ENCODE measurements at places on chromosomes 12 and 14.

GRCh38 chr14:79822034-79822433 lies 389.3 kb downstream of the DIO2 start:
- no peak for DNase-seq

- no peak for DNase-seq
These were observed 13.0 kb upstream of the NELL2 start for GRCh38 chr12:44889162-44889561.

DNA sequence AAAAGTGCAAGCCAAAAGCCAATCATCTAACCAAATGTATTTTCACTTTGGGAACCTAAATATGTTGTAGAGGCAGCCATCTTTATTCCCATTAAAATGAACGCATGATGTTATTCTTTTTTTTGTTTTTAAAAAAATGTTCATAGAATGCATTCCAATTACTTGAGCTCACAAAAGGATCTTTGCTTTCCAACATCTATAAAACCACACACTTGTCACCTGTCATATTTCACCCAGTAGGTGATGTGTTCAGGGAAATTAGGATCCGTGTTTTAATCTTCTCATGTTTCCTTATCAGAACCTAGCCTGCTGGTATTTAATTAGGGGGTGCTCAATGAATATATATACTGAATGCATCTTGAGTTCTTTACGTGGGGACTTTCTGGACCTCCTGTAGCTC lies 13.6 kb downstream of the TTC8 start:
- no peak for DNase-seq

DNA sequence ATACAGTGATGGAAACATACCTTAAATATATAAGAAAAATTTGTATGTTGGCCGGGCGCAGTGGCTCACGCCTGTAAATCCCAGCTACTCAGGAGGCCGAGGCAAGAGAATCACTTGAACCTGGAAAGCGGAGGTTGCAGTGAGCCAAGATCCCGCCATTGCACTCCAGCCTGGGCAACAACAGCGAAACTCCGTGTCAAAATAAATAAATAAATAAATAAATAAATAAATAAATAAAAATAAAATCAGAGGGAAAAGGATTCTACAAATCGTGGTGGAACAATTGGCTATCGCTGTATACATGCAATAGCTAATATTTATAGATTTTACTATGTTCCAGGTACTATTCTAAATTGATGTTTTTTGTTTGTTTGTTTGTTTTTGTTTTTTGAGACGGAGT lies 1.7 kb upstream of the ATF7 start:
- no peak for DNase-seq

DNA sequence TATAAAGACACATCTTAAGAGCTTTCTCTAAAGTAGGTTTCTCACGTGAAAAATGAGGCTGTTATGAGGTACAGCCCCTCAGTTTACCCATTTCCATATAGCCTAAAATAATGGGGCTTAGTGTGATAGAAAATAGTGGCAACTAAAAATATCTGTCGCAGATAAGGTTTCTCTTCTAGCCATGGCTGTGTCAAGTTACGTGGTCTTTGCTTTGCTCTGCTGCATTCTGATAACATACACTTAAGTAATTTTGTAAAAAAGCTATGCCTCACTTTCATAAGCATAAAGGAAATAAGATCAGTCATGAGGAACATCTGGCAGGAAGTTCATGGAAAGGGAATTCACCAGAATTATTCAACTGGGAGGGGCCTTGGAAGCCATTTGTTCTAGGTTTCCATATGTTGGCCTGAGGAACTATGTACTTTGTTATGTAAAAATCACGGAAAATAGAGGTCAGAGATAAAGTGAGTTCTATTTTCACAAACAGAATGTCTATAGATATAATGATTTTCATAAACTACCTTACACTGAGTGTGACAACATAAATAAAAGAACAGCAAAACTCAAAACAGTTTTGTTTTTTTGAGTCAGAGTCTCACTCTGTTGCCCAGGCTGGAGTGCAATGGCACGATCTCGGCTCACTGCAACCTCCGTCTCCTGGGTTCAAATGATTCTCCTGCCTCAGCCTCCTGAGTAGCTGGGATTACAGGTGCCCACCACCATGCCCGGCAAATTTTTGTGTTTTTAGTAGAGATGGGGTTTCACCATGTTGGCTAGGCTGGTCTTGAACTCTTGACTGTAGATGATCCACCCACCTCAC lies 195.6 kb upstream of the KRR1 start:
- DNase-seq: no peak

DNA sequence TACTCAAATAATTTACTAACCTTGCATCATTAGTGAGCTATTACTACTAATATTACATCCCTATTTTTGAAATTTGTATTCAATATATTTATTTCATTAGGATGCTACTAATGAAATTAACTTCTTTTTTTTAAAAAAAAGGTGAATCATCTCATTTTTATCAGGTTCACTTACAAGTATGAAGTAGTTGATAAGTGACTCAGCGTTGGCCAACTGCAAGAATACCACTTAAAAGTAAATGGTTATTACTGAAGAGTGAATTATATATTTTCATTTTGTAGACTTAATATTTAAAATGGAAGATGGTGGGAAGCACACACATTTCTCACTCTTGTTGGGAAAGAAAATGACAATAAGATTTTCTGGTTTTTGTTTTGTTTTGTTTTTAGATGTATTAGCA lies 19.6 kb downstream of the OR4N2 start:
- no peak for DNase-seq

DNA sequence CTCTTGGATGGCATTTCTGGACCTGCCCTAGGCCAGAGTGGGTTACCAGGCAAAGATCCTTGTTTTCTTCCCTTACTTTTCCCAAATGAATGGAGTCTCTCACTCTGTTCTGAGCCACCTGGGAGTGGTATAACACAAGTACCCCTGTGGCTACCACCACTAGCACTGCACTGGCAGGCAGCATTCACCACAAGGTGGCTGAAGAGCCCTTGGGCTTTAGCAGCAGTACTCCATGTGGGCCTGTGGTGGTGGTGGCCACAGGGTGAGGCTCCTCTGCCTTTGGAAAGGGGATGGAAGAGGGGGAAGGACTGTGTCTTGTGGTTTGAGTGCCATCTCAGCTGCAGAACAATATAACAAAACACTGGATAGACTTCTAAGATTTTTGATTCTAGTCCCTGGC lies 38.1 kb upstream of the LMNTD1 start:
- no peak for DNase-seq

DNA sequence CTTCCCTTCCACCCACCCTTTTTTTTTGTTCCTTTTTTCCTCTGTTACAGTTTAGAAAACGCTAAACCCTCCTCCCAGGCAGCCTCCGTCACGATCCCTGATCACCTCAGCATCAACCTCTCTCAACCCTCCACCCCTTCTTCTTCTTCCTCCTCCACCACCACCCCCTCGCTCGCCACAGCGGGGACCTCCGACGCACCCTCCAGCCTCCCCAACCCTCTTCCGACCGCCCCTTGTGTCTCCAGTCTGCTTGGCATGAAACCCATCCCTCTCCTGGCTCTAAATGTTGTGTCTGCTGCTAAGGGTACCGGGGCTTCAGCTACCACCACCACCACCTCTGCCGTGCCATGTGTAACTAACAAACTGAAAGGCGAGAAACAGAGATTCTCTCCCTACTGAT lies 22.9 kb downstream of the PCBP2 start:
- DNase-seq: no peak

DNA sequence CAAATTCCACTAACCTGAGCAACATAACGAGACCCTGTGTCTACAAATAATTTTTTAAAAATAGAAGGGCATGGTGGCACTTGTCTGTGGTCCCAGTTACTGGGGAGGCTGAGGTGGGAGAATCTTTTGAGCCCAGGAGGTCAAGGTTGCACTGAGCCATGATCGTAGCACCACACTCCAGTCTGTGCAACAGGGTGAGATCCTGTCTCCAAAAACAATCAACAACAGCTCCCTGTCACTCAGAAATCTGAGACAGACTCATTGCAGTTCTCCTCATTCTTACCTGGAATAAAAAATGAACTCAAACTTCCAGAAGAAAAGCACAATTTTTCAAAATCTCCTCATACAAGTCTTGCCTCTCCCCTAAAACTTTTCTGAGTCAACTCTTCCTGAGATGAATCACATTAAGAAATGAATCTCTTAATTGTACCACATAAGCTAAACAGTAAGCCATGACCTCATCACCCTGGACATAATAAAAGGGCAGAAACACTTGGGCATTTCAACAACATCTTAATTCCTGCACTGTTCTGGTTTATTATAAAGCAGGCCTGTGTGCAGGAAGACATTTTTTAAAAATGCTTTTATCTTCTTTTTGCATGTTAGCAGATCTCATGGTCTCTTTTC lies 214.3 kb upstream of the CDKN3 start:
- no peak for DNase-seq

GRCh38 chr12:99381992-99382391 lies 265.6 kb upstream of the GARIN6 start:
- DNase-seq: no peak

DNA sequence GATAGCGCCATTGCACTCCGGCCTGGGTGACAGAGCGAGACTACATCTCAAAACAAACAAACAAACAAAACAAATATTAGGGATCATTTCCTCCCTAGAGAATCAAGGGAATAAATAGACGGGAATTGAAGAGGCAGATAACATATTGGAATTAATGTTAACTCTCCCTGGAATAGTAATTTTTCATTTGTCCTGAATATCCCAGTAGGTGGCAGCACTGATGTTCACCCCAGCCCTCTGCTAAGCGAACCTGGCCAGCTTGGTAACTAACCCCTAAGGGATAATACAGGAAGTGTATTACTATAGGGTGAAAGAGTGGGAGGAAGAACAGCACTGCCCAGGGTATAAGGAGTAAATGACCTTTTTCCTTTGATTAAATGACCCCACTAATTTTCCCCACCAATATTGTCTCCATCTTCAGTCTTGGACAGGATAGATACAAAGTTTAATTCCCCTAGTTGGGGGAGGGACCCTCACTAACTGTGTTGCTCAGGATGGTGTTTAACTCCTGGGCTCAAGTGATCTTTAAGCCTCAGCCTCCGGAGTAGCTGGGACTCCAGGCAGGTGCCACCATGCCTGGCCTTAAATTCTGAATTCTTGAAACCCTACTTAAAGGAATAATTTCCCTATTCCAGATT lies 40.5 kb downstream of the SLC2A14 start:
- no peak for DNase-seq

Data from NCI-H1930 (cell line).